ENCODE measurements at places on chromosomes 2 and 18.

DNA sequence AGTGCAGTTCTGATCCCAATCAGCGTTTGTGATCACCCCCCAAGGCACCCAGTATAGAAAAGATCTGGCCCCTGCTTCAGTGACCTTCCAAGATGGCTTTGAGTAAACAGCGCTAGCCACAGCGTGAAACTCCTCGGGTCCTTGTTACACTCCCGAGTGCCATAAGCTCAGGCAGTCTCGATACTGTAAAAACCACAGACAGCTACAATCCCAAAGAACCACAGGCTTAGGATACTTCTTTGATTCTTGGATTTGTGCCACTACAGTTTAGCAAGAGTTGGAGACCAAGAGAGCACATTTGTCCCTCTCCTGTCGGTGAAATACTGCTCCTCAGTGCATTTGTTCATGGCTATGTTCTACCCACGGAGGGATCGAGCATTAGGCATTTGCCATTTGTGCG is 352.5 kb upstream of the ZNF521 start:
- no peaks in the 10 kb centered on the region for H3K27me3 ChIP-seq
- H3K4me3 ChIP-seq = no peak overlapping the region
- H3K4me1 ChIP-seq = no peaks in the 10 kb centered on the region
- DNase-seq = no peak
- no peaks in the 10 kb centered on the region for H3K36me3 ChIP-seq

DNA sequence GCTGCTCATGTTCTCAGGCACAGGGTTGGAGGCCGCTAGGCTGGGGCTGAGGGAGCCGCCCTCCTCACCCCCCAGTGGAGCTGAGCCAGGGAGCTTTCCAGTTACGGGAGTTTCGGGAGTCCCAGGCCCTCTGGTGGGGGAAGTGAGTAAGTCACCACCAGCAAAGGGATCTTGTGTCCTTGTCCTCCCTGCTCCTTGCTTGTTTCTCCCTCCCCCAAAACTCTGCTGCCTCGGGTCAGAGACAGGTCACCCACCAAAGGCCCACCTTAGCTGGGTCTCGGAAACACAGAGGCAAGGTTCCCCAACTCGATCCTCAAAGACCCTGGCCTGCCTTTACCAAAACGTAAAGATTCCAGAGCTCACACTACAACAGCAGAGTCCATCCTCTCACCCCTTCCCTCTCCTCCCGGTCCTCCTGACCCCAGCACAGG is 60.5 kb upstream of the POMC start:
- no peaks in the 10 kb centered on the region for H3K36me3 ChIP-seq
- H3K4me1 ChIP-seq = no peaks in the 10 kb centered on the region
- no peak overlapping the region for H3K4me3 ChIP-seq
- DNase-seq = peak; percentile 69

DNA sequence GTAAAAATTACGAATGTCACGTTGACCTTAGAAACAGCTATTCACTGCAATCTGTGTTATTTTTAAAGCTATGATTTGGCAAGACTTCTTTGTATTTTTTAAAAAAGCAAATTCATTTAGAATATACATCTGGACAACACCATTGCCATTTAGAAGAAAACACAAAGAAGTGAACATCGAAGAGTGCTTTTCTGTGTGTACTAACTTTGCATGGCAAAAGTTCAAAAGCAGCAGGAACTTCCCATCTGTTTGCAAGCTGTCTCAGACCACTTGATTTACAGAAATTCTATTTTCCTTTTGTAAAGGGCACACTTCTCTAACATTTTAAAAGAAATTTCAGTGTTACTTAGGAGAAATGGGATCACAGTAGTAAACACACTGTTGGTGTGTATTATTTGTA is 145.9 kb downstream of the CALCRL start:
- H3K36me3 ChIP-seq = no peaks in the 10 kb centered on the region
- no peak overlapping the region for H3K4me3 ChIP-seq

- H3K27me3 ChIP-seq = no peaks in the 10 kb centered on the region
- DNase-seq = no peak
- H3K4me1 ChIP-seq = no peaks in the 10 kb centered on the region
- no peaks in the 10 kb centered on the region for H3K36me3 ChIP-seq
- H3K27ac ChIP-seq = no peak overlapping the region
- H3K4me3 ChIP-seq = no peak overlapping the region
Measured at GRCh38 chr2:44543773-44544725, 182.3 kb downstream of the CAMKMT start.

DNA sequence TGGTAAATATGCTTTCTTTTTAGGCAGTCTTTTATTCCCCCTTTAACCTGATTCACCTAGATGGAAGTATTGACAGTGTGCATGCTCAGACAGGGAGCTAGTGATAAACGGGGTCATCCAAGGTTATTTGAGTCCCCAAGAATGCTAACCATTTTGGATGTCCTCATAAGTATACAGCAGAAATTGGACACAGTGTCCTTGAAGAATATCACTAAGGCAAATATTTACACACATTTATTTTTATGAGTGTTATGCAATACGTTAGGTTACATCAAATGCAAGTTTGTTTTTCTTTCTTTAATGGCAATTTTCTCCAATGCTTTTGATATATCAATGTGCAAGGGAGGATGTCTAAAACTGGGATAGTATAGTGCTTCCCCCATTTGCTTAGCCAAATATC is 23.6 kb downstream of the CNTNAP5 start:
- H3K36me3 ChIP-seq = no peaks in the 10 kb centered on the region
- no peaks in the 10 kb centered on the region for H3K27me3 ChIP-seq
- H3K4me3 ChIP-seq = no peak overlapping the region
- DNase-seq = no peak
- no peak overlapping the region for H3K27ac ChIP-seq

DNA sequence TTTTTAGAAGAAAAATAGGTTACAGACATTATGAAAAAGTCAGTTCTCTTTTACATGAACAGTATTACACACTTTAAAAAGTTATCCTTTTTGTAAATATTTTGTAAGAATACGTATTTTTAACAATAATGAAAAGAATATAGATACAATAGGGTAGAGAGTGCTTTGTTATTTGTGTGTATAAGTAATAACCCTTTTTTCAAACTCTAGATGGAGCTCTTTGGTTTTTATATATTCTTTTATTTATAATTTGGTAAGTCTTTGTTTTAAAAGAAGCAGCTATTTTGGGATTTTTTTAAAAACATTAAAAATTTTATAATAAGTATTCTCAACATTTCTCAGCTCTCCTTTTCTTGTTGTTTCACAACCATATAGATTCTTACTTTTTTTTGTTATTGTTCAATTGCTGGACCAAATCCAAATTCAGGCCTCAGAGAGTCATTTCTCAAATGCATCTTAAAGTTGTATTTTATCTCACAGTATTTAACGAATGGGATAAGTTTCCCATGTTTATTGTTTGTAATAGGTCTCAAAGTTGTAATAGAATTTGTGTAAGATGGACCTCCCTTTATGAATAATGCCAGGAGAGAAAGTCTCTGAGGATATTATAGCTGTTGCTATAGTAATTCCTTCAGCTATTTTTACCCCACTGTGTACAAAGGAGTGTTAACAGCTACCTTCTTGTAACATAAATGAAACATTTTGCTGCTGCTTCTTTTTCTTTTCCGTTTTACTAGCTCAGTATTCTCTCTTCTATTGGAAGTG is 46.4 kb downstream of the ACYP2 start:
- H3K36me3 ChIP-seq = no peaks in the 10 kb centered on the region
- H3K4me1 ChIP-seq = no peaks in the 10 kb centered on the region
- H3K4me3 ChIP-seq = no peak overlapping the region
- H3K27ac ChIP-seq = no peak overlapping the region
